Memory B cell (primary cell): ENCODE measurements at places on chromosomes 7 and 10.

DNA sequence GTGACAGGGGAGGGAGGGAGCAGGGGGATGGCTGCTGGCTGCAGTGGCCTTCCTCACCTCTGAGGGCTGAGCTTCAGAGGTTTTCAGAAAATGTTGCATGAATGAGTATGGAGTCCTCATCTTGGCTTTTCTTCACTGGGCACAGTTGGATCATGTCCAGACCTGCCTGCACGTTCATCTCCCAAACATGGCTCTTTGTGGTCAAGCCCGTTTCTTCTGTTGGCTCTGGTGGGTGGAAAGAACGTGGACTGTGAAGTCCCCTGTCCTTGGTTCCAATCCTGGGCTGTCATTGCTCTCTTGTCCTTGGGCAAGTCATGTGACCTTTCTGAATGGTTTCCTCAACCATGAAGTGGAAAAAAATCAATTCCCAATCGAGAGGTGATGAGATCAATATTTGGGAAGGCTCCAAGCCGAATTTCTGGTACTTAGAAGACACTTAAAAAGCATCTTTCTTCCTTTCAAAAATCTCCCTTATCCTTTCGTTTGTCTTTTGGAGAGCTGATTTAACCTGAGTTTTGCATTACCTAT is 34.5 kb downstream of the TSPAN14 start:
- DNase-seq, result no peak

GRCh38 chr7:78429878-78430277 is 631.3 kb downstream of the PHTF2 start:
- no peak for DNase-seq

GRCh38 chr10:5547681-5547930 is 22.8 kb downstream of the CALML3 start:
- no peak for DNase-seq

- no peak for DNase-seq
Measured at GRCh38 chr10:121611393-121612159, 13.3 kb upstream of the FGFR2 start.

- DNase-seq, result no peak
Measured at GRCh38 chr7:22827563-22827962, 4.9 kb upstream of the TOMM7 start.

GRCh38 chr10:89889606-89890005 is 188.2 kb downstream of the KIF20B start:
- DNase-seq, result no peak

DNA sequence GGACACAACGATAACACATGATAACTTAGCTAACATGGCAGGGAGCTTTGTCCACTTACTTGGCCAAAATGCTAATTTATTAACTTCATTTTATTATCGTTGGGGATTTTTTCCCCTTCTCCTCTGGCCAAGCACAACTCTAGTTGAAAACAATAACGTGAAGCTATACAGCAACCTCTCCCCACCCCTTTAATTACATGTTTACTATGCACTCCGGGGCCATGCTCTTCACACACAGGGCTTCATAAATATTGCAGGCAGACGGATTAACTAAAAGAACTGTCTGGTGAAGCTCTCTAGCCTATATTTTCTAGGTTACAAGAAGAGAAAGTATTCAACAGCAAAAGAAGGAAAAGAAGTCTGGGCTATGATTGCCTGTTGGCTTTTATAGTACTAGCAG is 51.7 kb downstream of the XRCC2 start:
- no peak for DNase-seq

DNA sequence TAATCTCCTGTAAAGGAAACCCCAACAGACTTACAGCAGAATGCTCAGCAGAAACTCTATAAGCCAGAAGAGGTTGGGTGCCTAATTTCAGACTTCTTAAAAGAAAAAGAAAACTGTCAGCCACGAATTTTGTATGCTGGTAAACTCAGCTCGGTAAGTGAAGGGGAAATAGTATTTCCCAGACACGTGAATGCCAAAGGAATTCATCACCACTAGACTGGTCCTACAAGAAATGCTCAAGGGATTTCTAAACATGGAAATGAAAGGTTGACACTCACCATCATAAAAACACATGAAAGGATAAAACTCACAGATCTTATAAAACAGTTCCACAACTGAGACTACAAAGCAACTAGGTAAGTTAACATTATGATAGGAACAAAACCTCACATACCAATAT is 68.6 kb downstream of the GLCCI1 start:
- DNase-seq, result no peak

- no peak for DNase-seq
Measured at GRCh38 chr7:77684030-77684429, 12.2 kb upstream of the RSBN1L start.

- DNase-seq, result peak; percentile 47
Measured at GRCh38 chr10:132939957-132940790, 2.2 kb downstream of the CFAP46 start.

DNA sequence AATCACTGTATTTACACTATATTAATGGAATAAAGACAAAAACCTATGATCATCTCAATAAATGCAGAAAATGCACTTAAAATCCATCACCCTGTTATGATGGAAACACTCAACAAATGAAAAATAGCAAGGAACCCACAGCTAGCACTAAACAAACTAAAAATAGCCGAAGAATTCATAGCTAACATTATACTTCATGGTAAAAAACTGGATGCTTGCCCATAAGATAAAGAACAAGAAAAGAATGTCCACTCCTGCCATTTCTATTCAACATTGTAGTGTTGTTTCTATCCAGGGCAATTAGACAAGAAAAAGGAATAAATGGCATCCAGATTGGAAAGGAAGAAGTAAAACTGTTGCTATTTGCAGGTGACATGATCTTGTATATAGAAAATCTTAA is 142.1 kb downstream of the STK31 start:
- DNase-seq, result no peak

DNA sequence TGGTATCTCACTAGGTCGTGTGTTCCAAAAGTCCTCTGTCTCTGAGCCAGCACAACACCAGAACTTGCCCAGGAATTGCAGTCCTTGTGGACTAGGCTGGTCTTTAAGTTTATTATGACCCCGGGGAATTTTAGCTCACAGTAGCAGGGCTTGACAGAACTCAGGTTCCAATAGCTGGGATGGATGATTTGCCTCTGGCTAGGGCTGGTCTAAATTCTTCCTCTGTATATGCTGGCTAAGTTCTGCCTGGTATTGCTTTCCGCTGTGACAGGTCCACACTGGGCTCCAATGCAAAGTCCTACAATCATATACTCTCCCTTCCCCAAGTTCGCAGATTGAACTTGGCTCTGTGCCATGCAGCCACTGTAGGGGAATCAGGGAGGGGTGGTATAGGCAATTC is 52.5 kb downstream of the FAS start:
- no peak for DNase-seq

DNA sequence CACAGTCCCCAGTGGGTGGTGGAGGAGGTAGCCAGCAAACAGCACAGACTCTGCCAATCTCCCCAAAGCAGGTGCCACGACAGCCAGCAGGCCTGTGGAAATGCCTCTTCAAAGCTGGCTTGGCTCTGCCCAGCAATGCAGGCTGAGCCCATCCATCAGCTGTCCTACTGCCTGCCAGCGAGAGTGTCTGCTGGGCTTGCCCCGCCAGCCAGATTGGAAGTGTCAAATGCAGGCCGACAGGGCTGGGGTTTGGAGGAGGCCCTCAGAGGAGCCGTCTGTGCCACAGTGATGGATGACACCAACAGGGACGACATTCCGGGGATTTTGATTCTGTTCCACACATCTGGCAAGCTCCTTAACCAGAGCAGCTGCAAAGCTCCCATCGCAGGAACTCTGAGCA is 16.7 kb downstream of the HABP2 start:
- no peak for DNase-seq

DNA sequence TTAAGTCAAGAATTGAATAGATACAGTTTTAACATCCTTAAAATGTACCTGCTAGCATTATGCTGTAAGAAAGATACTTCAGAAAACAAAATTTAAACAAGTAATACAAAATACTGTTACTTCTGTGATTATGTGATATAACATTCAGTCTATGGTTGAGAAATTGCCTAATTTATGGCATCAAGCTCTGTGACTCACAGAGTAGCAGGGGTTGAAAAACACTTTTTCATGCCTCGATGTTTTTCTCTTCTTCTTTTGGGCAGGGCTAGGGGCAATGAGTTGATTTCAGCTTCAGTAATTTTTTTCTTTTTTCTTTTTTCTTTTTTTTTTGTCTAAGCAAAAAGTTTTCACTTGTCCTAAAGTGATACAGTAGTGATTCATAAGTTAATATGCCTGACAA is 209.2 kb downstream of the MBL2 start:
- DNase-seq, result no peak

DNA sequence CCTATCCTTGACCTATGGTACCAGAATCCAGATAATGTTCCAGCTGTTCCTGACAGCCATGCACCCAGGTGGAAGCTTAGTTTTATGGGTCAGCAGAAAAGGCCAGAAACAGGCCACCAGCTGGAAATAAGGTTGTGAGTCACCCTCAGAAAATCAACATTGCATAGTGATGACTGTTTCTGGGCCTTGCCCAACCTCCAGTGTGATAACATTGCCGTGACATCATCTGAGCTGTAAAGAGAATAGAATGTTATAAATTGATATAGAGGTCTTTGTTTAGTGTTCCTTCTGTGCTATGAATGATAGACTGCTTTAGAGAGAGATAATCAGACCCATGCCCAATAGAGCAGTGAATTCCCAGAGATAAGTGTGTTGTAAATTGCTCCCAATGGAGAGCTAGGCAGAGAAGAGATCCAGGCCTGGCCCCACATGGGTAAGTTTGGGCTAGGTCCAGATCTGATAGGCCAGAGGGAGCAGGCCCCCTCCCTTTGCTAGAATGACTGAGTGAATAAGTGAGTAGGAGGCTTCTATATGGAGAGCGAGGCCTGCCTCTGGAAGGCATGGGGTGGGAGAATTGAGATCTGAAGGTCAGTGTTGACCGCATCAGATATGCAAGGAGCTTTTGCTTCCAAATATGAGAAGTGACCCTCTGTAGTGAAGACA is 14.2 kb upstream of the HPS1 start:
- no peak for DNase-seq

DNA sequence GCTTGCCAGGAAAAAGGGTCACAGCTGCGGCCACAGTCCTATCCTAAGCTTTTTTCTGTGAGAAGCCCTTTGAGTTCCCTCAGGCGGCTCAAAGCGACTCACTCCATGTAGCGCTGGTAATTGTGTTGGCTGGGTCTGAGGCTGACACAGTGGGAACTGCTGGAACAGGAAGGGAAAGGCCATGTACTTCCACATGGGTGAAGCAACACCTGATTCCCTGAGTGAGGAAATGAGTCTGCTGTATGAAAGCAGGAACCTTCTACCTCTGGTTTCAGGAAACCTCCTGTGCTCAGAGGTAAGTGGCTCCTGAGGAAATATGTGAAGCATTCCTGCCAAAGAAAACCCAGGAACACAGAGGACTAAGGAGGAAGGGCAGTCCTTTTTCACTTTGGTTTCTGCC is 734.6 kb upstream of the SORCS1 start:
- DNase-seq, result no peak

DNA sequence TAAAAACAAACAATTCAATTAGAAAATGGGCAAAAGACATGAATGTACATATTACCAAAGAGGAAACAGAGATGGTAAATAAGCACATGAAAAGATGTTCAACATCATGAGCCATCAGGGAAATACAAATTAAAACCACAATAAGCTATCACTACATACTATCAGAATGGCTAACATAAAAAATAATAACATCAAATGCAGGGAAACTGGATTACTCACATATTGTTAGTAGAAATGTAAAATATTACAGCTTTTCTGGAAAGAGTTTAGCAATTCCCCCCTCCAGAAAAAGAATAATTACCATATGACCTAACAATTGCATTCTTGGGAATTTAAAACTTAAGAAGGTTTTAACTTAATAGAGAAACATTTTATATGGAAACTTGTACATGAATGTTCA is 232.9 kb upstream of the MTPN start:
- DNase-seq, result no peak

DNA sequence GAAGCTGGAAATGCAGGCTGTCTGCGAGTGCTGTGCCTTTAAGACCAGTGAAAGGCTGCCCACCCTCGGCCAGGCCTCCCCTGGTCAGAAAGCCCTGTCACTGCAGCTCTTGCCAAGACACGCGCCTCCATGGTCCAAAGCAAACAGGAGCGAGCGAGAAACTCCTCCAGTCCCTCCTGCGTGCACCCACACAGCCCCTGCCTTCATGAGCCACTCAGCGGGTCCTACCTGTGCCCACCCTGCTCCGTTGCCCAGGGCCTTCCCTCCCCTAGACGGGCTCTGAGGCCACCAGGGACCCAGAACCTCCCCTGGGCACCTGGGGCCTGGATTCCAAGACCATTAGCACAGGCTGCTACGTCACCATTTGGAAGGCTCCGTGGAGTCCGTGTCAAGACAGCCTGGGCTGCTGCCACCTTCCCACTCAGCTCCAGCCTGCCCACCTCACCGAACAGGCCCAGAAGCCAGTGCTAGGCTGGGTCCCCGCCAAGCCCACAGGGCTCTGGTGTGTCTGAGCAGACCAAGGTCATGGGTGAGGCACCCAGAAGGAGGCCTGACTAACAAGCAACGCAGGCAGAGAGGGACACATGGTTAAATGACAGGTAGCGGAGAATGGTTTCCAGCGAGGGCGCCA is 144.5 kb downstream of the NEURL1 start:
- no peak for DNase-seq

- DNase-seq, result no peak
Measured at GRCh38 chr10:87872828-87873227, 9.4 kb downstream of the PTEN start.

DNA sequence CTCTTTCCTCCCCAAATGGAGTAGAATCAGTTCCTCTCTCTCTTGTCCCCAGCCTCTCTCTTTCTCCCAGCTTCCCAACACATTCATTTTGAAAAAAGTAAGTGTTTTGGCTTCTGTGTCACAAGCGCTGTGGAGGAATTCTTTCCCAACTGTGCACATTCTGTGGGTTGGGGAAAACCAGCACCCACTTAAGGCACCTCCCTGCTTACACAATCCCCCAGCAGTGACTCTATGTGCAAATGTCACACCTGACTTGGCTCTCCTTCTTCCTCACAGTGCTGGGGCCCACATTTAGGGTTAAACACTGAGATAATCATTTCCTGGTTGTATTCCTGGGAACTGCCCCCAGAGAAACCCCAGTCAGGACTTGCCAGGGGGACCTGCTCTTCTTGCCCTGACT is 358.1 kb upstream of the ZNF32 start:
- DNase-seq, result no peak

DNA sequence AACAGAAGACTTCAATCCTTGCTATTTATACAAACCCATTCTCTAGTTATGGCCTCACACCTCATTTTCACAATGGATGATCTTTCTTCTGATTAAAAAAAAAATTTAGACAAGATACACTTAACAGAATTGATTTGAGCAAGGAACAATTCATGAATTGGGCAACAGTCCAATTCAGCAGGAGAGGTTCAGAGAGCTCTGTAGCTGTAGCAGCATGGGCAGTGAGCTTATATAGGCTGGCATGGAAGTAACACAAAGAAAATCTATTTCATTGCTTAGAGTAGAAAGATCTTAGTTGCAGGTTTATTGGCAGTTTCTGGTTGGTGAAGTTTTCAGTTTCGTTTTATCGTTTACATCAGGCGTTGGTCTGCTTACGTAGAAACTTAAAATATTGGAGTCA is 23.0 kb upstream of the LRGUK start:
- DNase-seq, result no peak

- no peak for DNase-seq
Measured at GRCh38 chr7:82172017-82172416, 271.6 kb downstream of the CACNA2D1 start.
